ENCODE measurements at places on chromosomes 5 and 9. TPM values are rescaled to one million over a fixed set of nuclear protein-coding genes. Genes with fewer than 3 reads are reported as not detected.

The GCNT4 gene
- 15.6 TPM for polyA plus RNA-seq

- DNase-seq, result no peak
Observed at GRCh38 chr9:102054811-102055210, 316.4 kb upstream of the GRIN3A start.

- DNase-seq, result no peak
Observed at GRCh38 chr5:3958389-3958788, 362.8 kb downstream of the IRX1 start.

GRCh38 chr5:98775246-98776065 is 2.0 kb downstream of the RGMB start:
- DNase-seq, result no peak

GRCh38 chr5:96279801-96280542 is 153.1 kb downstream of the PCSK1 start:
- no peak for DNase-seq

DNA sequence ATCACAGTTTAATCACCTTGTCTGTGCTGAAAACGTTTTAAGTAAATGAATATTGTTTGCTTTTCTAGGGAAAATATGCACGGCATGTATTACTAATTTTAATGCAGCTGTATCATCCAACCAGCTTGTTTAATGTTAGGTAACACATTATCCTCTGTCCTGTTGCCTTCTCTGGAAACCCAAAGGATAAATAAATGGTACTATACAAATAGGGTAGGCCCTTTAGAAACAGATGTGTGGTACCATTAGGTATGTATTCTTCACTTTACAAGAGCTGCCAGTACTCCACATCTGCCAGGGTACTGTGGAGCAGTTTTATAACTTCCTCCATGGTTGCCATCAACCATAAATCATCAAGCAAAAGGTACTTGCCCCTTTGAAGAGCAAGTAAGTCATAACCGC is 42.9 kb downstream of the FAF2 start:
- DNase-seq, result no peak

The PDE8B gene
- polyA plus RNA-seq, result 4.7 TPM

The PRDM9 gene
- polyA plus RNA-seq, result not detected

DNA sequence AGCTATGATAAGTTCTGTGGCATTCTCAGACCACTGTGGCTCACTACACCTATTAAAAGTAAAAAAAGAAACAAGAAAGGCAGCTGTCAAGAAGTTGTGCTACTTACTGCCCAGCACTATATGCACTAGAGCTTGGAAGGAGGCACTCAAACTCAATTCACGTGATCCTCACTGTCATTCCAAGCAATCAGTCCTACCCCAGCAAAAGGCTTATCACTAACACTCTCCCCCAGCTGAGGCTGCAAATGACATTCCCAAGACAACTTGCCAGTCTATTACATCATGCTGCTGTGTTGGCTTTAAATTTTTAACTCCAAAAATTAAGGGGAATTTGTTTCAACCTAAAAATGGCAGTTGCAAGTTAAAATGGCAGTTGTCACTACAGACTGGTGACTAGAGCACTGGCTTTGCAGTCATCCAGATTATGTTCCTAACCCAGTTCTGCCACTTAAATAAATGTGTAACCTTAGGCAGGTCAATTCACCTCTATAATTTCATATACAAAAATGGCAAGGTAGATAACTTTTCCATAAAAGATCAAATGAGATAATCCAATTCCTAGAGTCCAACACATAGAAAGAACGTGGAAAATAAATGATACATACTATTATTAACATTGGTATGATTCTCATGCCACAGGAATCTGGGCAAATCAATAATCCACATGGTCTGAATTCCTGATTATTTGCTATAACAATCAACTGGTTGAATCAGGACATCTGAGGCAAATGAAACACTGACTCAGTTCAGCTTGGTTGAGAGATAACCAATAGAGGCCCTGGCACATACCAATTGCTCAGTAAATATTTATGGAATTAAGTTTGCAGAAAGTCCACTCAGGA is 52.4 kb downstream of the FBXW11 start:
- no peak for DNase-seq

DNA sequence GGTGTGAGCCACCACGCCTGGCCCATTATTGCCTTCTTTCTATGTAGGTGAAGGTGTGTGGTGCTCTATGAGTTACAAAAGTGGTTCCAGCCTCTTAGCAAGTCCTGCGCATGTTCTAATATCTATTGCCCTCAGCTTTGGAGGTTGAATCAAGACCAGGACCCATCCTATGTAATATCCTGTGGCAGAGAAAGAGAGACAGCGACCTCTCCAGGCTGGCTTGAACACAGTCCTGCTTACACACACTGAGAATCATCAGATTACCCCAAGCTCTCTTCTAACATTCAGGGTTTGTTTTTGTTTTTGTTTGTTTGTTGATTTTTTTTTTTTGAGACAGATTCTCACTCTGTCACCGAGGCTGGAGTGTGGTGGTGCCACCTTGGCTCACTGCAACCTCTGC is 94.7 kb upstream of the OSMR start:
- no peak for DNase-seq

The NR6A1 gene
- polyA plus RNA-seq, result 1.00 TPM

GRCh38 chr5:56699538-56699937 is 115.8 kb upstream of the MAP3K1 start:
- DNase-seq, result no peak

The FOXI1 gene
- polyA plus RNA-seq, result 5.2 TPM

DNA sequence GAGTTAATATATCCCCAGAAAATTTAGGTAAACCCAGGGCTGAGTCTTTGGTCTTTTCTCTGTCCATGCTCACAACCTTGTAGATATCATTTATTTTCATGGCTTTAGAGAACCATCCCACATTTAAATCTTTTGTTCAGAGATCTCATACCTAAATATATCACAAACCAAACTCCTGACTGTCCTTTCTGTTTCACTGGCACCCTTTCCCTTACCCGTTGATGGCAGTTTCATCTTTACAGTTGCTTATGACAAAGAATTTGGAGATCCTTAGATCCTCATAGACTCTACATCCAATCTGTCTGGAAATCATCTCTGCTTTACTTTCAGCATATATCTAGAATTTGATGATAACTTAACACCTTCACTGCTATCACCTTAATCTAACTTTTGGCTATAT is 19.2 kb downstream of the RNF180 start:
- DNase-seq, result no peak

- DNase-seq, result no peak
Observed at GRCh38 chr9:84903963-84904362, 234.4 kb downstream of the NTRK2 start.

The SLC34A3 gene
- polyA plus RNA-seq, result 11.6 TPM

DNA sequence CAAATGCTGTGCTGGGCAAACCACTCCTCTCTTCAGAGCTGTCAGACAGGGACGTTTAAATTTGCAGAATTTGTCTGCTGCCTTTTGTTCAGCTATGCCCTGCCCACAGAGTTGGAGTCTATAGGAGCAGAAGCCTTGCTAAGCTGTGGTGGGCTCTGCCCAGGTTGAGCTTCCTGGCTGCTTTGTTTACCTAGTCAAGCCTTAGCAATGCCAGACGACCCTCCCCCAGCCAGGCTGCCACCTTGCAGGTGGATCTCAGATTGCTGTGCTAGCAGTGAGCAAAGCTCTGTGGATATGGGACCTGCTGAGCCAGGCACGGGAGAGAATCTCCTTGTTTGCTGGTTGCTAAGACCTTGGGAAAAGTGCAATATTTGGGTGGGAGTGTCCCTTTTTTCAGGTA is 314.9 kb downstream of the NNT start:
- no peak for DNase-seq

- DNase-seq, result no peak
Observed at GRCh38 chr9:115211413-115212124, 93.6 kb upstream of the TNC start.

The PCDHGA7 gene
- polyA plus RNA-seq, result 2.7 TPM

DNA sequence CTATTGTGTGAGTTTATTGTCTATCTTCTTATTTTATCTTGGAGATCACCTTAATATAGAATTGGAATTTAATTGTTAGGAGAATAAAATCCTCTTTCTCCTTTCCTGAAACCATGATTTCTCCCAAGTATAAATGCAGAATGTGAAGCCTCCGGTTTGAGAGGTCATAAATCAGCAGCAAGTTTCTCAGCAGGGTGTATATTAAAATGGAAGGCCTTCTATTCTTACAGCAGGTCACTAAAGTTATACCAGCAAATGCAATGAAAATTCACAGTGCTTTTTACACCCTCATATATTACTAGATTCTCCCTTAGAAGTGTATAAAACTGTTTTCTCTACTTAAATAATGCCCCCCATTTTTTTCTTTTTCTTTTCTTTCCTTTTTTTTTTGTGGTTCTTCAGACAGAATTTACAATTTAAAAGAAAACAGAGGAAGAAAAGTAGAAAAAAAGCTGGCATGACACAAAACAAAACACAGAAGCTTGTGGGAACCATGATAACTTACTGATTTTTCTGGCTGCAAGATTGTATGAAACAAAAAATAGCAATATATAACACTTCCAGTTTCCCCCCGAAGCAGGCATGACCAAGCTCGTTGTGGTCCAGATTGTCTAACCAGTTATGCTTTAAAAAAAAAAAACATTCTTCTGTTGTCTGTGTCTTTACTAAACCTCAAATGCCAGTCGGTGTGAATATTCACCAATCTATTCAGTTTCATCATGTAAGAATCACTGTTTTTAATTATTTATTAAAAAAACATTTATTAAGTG is 211.2 kb downstream of the RAB3C start:
- no peak for DNase-seq

- DNase-seq, result peak; percentile 3
Observed at GRCh38 chr9:3006851-3007250, 163.0 kb upstream of the PUM3 start.

The SNCB gene
- polyA plus RNA-seq, result not detected

The PTPRD gene
- 117 TPM for polyA plus RNA-seq

The FOXE1 gene
- polyA plus RNA-seq, result 0.06 TPM

- DNase-seq, result no peak
Observed at GRCh38 chr9:3058409-3058808, 214.5 kb upstream of the PUM3 start.
